ENCODE measurements at places on chromosomes 7 and 10.

DNA sequence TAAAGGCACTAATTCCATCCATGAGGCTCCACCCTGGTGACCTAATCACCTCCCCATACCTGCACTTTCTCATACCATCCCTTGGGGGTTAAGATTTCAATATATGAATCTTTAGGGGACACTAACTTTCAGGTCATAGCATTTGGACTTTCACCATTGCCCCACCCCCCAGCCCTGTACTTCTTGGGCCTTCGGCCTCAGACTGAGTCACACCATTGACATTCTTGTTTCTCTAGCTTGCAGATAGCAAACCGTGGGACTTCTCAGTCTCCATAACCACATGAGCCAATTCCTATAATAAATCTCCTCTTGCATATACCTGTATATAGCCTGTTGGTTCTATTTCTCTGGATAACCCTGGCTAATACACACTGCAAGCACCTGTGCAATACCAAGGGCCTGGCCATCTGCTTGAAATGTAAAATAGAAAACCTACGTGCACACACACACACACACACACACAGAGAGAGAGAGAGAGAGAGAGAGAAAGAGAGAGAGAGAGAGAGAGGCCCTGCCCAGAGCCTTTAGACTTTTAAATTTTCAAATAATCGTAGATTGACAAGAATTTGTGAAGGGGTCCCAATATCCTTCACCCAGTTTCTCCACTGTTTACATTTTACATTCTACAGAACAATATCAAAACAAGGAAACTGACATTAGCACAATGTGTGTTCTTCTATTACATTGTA is 25.3 kb downstream of the ANXA8 start:
- DNase-seq, result no peak

DNA sequence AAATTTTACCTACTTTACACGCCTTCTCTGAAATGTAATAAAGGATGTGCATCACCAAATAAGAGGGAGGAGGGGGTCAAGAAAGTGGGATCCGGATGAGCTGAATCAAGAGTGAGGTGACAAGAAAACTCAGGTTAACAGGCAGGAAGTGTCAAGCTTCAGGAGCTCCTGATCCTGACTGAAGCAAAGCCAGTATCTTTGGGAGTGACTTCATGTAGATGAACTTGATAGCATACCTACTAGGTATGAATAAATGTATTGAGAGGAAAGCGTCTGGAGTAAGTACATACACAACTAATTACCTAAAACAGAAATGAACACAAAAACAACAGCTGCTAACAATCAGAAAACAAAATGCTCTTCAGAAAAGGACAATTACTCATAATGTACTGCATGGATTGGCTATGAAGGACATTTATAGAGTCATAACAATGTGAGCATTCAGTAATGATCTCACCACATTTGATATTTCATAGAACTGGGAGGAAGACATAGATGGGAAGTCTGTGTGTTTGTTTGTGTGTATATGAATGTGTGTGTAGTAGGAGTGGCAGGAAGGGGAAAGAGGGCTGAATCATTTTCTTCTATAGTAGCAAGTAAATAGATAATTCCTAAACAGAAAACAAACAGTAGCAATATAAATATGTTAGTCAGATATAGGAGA is 29.4 kb downstream of the PRKG1 start:
- DNase-seq, result no peak

DNA sequence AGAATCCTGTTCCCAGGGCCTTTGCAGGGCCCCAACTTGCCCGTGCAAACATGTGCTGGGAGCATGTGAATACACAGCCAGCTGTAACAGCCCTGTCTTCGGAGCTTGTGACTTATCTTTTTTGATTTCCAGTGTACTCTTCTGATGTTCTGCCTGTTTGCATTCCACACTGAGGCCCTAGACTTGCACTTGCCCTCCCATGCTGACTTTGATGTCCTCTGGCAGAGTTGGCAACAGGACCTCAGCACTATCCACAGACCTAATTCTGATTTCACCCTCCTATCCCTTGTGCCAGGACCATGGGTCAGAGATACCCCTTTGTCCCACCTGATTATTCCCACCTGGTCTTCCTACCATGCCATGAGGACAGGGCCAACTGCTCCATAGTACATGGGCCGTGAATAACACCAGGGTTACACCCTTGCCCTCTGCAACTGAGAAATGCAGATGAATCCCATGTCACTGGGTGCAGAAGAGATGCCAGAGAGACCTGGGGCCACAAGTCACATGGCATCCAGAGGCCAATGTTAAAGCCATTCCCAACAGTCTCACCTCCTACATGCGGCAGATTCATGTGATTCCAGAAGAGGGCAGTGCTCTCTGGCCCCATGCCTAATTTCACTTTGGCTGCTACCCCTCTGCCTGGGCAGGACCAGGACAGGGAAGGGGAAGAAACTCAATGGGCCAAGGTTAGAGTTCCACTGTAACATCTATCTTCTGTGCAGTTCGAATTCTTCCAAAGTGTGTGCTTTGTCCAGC is 43.0 kb downstream of the SCRN1 start:
- DNase-seq, result no peak

GRCh38 chr10:89503652-89504370 is 31.6 kb downstream of the SLC16A12 start:
- no peak for DNase-seq

DNA sequence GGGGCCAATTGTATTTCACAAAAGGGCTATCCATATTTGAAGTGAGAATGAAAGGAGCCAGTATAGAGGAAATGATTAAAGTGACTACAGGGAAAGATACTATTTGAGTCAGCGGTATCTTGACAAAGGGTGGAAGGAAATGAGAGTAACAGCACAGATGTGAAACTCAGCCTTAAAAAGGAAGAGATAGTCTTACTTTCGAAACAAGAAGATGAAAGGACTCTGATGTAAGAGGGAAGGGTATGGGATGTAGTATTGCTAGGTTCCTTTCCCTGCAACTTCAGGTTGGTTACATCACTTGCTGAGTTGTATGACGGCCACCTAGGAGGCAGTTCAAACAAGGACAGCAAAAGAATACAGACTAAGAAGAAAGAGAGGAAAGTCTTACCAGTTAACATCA is 13.7 kb downstream of the CISD1 start:
- no peak for DNase-seq

DNA sequence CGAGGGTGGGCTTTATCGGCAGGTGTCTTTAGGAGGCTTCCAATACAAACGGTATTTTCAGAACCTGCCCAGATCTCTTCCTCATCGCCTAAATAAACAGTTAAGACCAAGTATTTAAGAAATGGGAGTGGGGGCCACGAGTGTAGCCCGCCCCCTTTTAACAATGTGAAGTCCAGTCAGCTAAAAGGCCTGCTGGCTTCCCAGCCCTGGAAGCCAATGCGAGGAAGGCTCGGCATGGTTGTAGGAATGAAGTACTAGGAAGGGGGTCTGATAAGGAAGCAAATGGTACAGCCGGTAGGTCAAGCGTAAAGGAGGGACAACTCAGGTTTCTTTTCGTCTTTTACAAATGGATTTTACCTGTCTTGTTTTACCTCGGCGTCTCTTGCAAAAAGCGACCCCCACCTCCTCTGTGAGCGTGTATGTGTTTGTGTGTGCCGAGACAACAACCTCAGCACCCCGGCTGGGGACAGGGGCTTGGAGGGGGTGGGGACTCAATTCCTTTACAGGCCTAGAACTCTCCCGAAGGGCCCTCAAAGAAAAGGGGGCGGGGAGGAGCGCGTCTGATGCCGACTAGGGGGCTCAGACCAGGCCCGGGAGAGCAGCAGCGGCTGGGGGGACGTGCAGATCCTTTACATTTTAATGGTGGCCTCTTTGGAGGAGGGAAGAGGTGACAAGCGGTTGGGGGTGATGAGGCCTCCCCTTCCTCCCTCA is 147.6 kb downstream of the GPR85 start:
- no peak for DNase-seq
